ENCODE measurements at places on chromosomes 4 and X.

- DNase-seq = no peak
These were observed 14.4 kb downstream of the AR start for GRCh38 chrX:67558267-67558666.

GRCh38 chrX:149903889-149904748, 23.1 kb downstream of the MAGEA8 start:
- DNase-seq = no peak

DNA sequence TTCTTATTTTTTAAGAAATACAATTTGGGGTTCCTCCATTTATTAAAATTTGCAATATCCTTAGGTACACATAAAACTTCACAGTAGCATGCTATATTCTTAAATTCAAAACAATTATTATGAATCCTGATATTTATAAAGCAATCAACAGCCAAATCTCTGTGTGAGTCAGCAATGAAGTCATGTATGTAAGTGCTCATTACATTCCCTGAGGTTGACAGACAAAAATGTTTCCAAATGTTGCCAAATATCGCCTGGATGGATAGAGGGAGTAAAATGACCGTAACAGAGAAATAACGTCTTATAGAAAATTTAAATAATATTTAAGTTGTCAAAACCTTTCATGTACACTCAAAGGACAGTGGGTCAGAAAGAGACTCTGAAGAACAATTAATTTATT, 220.0 kb downstream of the PCDH18 start:
- no peak for DNase-seq

GRCh38 chr4:7823416-7823824, 116.2 kb downstream of the AFAP1 start:
- no peak for DNase-seq

- DNase-seq = no peak
These were observed 4.1 kb upstream of the UGT2B7 start for GRCh38 chr4:69092190-69092589.

GRCh38 chr4:188016754-188017153, 21.2 kb downstream of the ZFP42 start:
- DNase-seq = no peak

DNA sequence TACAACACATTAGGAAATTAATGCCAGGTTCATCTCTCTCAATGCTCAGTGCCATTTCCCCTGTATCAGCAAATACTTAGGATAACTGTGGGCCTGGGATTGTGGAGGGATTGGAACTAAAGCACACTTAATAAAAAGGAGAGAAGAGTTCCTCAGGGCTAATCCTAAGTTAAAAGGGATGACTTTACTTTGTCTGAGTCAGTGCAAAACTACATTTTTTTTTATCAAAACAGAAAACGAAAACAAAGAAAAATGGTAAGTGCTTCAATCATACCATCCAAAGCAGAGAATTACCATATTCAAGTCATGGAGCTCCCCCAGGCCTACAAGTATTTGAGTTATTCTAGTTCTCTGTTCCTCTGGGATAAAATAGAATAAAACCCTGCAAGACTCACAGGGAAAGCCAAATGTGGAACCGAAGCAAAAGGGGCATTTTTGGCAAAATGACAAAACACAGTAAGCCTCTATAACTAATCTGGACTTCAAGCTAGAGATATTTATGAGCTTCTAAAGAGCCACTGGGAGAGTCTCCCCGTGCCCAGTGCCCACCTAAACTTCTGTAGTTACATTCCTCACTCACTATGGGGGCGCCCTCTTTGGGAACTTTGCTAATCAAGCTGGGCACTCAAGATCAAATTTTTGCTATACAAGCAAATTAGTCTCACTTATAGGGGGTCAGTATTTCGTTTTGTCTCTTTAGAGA, 53.4 kb downstream of the PALLD start:
- no peak for DNase-seq

GRCh38 chr4:177480795-177481194, 38.6 kb upstream of the AGA start:
- DNase-seq = no peak
